ENCODE measurements at places on chromosomes 11 and 22.

GRCh38 chr11:64809781-64810241 is 540 bp downstream of the MEN1 start:
- no peak for DNase-seq

GRCh38 chr11:49505231-49505630 is 296.8 kb upstream of the FOLH1 start:
- DNase-seq, result no peak

- no peak for DNase-seq
Observed at GRCh38 chr22:23204541-23205157, 24.3 kb downstream of the BCR start.

- DNase-seq, result peak; percentile 94
Observed at GRCh38 chr22:27531782-27532530, 269.6 kb downstream of the MN1 start.

GRCh38 chr11:58640386-58641023 is 18.0 kb downstream of the CNTF start:
- DNase-seq, result no peak

GRCh38 chr11:11122749-11123148 is 230.3 kb downstream of the CSNK2A3 start:
- no peak for DNase-seq

GRCh38 chr22:44086271-44087088 is 62.4 kb downstream of the PARVB start:
- DNase-seq, result no peak

DNA sequence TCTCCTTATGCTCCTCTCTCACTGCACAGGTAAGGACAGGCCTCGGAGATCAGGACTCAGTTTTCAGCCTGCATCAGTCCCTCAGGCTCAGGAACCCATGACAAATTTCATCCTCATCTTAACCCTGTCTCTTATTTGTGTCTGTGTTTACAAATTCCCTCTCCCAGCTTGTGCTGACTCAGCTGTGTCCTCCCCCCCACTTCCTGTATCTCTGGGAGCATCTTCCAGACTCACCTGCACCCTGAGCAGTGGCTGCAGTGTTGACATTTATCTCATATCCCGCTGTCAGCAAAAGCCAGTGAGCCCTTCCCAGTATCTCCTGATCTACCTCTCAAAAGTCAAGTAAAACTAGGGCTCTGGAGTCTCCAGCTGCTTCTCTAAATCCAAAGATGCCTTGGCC is 65.6 kb upstream of the VPREB1 start:
- no peak for DNase-seq

DNA sequence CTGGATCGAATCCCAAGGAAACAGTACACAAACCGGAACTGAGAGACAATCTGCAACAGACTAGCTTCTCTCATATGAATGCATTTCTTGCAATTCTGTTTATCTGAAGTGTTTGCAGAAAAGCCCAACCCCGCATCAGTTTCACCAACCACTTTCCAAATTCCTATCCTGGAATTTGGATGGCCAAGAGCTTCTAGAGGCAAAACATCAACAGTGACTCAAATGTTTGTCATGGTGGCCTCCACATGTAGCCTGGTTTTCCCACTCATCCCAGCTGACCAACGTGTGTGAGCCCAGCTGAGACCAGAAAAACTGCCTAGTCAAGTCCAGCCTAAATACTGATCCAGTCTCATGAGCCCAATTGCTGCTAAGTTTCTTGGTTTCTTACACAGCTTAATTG is 8.3 kb upstream of the MIEF1 start:
- peak; percentile 90 for DNase-seq

- peak; percentile 79 for DNase-seq
Observed at GRCh38 chr11:69145050-69145380, 10.7 kb upstream of the SMIM38 start.

DNA sequence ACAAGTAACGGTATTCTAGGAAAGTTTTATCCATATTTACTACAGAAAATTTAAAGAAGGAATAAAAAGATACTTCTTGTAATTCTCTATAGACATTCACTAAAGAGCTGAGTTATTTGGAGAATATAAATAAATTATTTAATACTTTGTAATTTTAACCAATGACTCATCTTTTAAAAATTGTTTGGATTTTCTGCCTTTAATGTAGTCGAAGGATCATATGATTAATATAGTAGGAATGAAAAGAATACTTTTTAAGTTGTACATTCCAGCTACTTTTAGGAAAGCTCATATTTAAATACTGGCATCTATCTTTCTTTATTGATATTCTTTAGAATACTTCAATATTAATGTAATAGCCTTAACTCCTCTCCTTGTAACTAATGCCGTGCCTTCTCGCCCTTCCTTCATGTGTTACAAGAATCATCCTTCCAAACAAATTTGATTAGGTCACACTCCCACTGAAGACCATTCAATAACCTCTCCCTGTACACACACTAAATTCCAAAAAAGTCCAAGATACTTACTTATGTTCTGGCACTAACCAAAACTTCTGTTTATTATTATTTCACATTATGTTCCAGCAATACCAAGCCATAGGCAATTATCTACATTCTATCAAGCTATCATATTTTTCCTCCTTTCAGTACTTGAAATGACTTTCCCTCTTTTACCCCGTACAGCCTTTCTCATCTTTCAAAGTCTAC is 501.9 kb downstream of the CNTN5 start:
- DNase-seq, result peak; percentile 68

DNA sequence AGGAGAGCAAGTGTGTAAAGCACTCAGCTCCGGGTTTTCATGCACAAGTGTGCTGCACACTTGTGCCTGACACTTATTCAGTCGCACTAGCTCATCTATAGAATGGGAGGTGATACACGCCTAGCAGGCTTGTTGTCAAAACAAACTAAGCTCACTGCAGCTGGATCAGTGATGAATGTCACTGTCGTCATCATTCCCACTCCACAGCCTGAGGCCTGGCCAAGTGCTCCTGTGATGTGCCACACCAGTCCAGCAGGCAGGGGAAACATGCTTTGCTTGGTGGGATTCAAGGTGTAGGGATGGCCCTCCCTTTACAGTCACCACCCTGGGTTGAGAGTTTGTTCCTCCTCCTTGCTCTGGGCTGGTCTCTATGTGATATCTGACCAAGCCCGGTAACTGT is 6.8 kb downstream of the MPST start:
- no peak for DNase-seq

GRCh38 chr22:21755851-21756284 is 20.3 kb upstream of the YPEL1 start:
- DNase-seq, result peak; percentile 70

- no peak for DNase-seq
Observed at GRCh38 chr22:37462436-37462835, 23.7 kb downstream of the MFNG start.

GRCh38 chr11:133600786-133601185 is 68.5 kb upstream of the OPCML start:
- DNase-seq, result no peak

GRCh38 chr22:50529416-50529896 is 356 bp downstream of the TYMP start:
- DNase-seq, result no peak

DNA sequence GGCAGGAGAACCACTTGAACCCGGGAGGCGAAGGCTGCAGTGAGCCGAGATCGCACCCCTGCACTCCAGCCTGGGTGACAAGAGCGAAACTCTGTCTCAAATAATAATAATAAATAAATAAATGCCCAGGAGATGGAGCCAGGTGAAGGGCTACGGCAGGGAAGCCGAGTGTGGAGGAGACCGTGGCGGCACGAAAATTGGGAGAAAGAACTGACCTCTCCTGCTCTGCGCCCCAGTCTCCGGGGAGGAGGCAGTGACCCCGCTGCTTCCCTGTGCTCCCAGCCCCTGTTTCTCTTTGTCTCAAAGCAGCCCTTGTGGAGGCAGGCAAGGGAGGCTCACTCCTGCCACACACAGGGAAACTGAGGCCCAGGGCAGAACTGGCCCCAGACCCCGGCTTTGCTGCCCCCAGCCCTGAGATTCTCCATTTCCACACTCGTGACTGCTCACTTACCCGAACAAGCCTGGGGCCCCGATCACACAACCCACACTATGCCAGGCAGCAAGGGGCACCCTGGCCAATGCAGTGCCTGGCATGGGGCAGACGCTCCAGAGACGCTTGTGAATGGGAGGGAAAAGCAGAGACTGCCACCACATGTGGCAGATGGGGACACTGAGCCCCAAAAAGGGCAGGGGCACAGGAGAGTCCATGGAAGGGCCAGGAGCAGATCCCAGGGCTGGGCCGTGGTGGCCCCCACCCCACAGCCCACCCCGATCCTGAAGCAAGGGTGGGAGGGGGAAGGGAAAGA is 80.4 kb upstream of the PRR5 start:
- no peak for DNase-seq

- no peak for DNase-seq
Observed at GRCh38 chr11:64206457-64207255, at the start of gene FERMT3. Gene FERMT3 (plus strand): TSS chr11:64206721. CDS start chr11:64207365, 644 bp downstream.

GRCh38 chr22:27998511-27999410 is 79.7 kb upstream of the PITPNB start:
- DNase-seq, result no peak

DNA sequence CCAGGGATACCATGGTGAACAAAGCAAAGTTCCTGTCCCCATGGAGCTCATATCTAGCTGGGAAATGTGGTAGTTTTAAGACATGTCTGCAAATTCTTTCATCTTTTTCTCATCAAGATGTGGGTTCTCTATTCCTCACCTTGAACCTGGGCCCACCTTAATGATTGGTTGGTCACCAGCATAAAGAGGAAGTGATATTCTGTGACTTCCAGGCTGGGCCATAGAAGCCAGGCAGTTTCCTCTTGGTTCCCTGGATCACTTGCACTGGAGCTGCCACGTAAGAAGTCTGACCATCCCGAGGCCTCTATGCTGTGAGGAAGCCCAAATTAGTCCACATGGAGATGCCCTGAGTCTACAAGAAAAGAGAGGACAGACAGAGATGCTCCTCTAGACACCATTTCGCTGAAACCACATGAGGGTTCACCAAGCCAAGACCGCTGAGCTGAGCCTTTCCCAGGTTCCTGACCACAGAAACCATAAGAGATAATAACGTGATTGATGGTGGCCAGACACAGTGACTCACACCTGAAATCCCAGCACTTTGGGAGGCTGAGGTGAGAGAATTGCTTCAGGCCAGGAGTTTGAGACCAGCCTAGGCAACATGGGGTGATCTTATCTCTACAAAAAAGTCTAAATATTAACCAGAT is 119.5 kb upstream of the ISX start:
- no peak for DNase-seq

DNA sequence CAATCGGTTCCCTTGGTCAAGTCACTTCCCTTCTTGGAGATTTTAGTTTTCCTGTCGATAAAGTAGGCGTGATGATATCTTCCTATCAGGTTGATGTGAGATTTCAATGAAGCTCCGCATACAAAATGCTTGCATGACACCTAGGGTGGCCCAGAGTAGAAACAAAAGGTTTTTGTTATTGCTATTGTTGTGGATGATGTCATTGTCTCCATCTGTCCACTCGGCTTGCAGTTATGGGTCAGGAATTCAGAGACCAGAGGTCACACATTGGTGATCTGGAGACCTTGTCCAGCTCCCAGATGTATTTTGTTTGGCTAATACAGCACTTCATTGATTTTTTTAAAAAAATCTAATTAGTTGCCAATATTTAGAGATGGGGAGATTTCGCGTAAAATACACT is 382.1 kb downstream of the MN1 start:
- no peak for DNase-seq

DNA sequence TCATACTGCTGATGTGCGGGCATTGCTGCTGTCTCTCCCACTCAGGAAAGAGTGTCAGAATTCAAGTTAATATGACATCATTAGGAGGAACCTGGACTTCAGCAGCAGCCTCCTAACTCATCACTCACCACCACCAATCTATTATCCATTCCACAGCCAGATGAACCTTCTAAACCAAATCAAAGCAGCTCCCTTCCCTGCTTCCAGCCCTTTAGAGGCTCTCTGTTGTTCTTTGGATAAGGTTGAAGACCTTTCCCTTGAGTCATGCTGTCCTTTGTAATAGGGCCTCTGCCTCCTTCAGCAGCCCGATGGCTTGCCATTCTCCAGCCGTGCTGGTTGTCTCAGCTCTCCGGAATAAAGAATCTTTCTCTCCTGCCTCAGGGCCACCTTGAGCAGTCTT is 301.3 kb downstream of the DDX10 start:
- no peak for DNase-seq

DNA sequence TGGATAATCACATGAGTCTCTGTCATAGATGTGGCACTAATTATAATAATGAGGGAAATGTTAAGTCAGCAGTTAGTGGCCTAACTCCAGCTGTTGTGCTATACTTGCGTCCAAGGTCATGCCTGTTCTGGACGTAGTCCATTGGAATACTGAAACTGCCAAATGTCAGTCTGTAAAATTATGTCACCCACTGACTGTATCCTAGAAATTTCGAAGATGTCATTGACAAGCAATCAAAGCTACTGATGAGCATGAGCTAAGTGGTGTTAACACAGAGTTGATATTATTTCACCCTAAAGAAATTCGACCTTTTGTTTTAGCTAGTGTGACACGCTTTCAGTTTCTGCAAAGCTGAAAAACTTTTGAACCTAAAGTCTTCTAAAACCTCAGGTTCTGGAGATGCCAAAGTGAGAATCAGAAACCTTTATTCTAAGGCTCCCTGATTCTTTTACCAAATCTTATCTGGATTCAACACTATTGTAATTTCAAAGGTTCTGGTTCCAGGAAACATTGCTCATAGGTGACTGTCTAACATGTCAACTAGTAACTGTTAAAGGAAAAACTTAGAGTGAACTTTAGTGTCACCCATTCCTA is 14.9 kb upstream of the ME3 start:
- DNase-seq, result no peak

DNA sequence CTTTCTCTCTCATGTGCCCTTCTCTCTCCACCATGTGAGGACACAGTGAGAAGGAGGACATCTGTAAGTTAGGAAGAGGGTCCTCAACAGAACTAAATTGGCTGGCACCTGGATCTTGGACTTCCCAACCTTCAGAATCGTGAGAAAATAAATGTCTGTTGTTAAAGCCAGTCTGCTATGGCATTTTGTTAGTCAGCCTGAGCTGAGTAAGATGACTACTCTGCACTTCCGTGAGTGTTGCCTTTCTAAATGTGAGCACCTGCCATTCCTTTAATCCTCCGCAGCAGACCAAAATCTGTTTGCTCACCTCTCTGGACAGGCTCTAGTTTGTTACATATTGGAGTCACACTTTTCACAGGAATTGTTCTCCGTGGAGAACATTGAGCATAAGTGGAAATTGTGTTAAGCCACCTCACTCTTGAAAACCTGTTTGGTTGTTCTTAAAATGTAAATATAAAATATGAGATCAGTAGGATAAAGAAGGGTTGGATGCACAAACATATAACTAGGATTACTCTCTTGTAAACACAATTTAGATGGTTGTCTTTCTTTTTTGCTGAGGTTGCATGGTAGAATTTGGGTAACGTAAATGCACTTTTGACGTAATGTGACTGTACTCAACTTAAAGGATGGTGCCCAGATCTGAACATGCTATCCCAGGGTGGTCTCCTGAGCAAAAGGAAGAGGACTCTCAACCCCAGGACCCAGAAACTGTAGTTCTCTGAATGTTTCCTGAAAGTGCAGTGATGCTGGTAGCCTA is 65.9 kb downstream of the SNX19 start:
- DNase-seq, result no peak

- DNase-seq, result no peak
Observed at GRCh38 chr11:115164774-115165173, 339.4 kb downstream of the CADM1 start.

Measured in fibroblast of skin of scalp (primary cell).